ENCODE measurements at places on chromosomes 4 and X. TPM values are rescaled to one million over a fixed set of nuclear protein-coding genes. Genes with fewer than 3 reads are reported as not detected.

The NPY1R gene
- polyA plus RNA-seq: 13.9 TPM

The TTC29 gene
- polyA plus RNA-seq: 2.5 TPM

- no peaks in the 10 kb centered on the region for H3K27me3 ChIP-seq
- H3K4me3 ChIP-seq: no peak overlapping the region
- DNase-seq: no peak
- no peaks in the 10 kb centered on the region for H3K4me1 ChIP-seq
- no peaks in the 10 kb centered on the region for H3K36me3 ChIP-seq
Observed at GRCh38 chr4:64125354-64125753, 283.9 kb downstream of the TECRL start.

DNA sequence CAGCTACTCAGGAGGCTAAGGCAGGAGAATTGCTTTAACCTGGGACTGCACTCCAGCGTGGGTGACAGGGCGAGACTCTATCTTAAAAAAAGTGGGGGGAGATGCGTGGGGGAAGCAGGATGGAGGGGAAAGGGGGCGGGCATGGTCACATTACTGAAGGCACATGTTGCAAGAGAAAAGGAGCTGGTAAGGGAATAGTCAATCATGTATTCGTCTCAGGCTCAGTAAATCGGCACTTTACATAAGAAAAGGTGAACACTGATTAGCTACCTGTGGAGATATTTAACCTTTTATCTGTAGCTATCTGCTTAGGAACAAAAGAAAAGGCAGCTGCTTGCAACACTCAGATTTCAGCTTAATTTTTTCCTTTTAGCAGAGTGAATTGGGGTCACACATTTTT lies 132.5 kb downstream of the PLS3 start:
- no peak overlapping the region for H3K4me3 ChIP-seq
- peaks cover 33% of the 10 kb centered on the region for H3K27me3 ChIP-seq
- no peaks in the 10 kb centered on the region for H3K36me3 ChIP-seq
- H3K27ac ChIP-seq: no peak overlapping the region
- DNase-seq: no peak

- H3K36me3 ChIP-seq: no peaks in the 10 kb centered on the region
- no peak overlapping the region for H3K27ac ChIP-seq
- H3K4me3 ChIP-seq: no peak overlapping the region
- no peak for DNase-seq
- H3K4me1 ChIP-seq: no peaks in the 10 kb centered on the region
- H3K27me3 ChIP-seq: peaks cover 3% of the 10 kb centered on the region
Observed at GRCh38 chrX:130529531-130529930, 127.7 kb downstream of the RBMX2 start.

DNA sequence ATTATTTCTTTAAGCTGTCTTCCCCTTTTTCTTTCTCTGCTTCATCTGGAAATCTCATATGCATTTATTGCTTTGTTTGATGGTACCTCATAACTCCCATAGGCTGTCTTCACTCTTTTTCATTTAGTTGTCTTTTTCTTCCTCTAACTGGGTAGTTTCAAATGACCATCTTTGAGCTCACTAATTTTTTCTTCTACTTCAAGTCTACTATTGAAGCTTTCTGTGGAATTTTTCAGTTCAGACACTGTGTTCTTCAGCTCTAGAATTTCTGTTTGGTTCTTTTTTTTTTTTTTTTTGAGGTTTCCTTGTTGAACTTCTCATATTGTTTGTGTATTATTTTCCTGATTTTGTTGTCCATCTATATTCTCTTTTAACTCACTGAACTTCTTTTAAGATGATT lies 23.0 kb downstream of the CASK start:
- no peaks in the 10 kb centered on the region for H3K27me3 ChIP-seq
- no peak for DNase-seq
- no peak overlapping the region for H3K4me3 ChIP-seq
- H3K4me1 ChIP-seq: no peaks in the 10 kb centered on the region
- H3K27ac ChIP-seq: no peak overlapping the region
- H3K36me3 ChIP-seq: peaks cover 4% of the 10 kb centered on the region

The KIT gene
- polyA plus RNA-seq: 28.0 TPM

DNA sequence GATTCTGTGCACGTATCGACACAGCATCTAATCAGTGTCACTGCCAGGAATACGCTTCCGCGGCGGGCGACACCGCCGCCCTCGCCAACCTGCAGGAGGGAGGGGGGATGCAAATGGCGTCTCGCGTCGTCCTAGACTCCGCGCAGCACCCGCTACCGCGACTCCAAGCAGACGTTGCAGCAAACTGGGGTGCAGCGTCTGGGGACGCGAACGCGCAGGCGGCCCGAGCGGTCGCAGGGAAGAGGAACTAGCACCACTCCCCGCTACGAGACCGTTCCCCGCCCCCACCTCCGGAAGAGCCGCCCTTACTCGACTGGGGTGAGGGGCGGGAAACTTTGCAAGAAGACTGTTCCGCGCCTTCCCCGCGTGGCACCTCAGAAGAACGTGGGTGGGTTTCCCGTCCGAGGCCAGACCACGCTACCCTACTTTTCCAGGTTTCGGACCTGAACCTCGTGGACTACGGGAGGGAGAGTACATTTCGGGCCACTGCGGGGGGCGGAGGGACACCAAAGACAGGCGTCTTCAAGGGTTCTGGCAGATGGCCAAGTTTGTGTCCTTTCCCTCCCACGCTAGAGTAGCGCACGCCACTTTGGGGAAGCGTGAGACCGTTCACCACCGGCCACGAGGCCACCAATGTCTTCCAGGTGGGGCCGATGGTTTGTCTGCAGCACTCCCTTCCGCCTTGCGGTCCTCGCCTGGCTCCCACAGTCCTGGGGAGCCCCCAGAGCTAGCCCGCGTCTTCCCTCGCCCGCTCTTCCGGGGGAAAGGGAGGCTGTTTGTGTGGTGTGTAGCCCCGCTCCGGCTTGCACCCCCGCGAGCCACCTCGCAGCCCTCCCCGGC lies 78.0 kb upstream of the BCOR start:
- peak overlapping the region; percentile 92 for H3K27ac ChIP-seq
- H3K27me3 ChIP-seq: peaks cover 45% of the 10 kb centered on the region
- peaks cover 53% of the 10 kb centered on the region for H3K4me1 ChIP-seq
- H3K36me3 ChIP-seq: no peaks in the 10 kb centered on the region

The TSPAN6 gene
- polyA plus RNA-seq: 65.8 TPM

The SSX2B gene
- not detected for polyA plus RNA-seq

- no peaks in the 10 kb centered on the region for H3K27me3 ChIP-seq
- no peak overlapping the region for H3K27ac ChIP-seq
- no peak for DNase-seq
- no peaks in the 10 kb centered on the region for H3K36me3 ChIP-seq
- no peaks in the 10 kb centered on the region for H3K4me1 ChIP-seq
Observed at GRCh38 chr4:142110136-142110535, 473.8 kb downstream of the IL15 start.

The PPEF2 gene
- 0.48 TPM for polyA plus RNA-seq

DNA sequence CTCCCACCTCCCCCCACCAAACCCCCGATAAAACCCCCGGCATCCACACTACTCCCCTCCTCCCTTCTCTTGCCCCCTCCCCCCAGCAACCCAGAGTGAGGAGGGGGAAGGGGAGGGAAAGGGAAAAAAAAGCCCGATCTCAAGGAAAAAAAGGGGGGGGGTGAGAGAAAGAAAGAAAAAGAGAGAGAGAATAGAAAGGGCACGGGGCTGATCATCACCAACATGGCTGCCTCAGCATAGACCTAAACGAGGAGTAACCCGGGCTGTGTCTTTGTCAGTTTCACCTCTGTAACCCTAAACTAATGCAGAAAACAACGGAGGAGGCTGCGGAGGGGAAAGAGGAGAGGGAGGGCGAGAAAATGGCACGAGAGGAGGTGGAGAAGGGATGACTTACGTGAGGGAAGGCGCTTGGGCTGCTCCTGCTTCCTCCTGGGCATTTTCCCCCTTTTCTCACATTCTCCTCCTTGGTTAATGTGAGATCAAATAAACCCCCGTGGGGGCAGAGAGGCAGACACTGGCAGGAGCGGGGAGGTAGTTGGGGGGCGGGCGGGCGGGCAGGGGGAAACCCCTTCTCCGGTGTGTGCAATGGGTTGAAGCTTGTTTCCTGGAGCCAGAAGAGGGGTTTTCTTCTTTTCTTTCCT lies 532 bp downstream of the ZNF827 start:
- H3K27me3 ChIP-seq: no peaks in the 10 kb centered on the region
- H3K4me3 ChIP-seq: peak overlapping the region; percentile 85
- no peaks in the 10 kb centered on the region for H3K36me3 ChIP-seq
- peak overlapping the region; percentile 96 for H3K27ac ChIP-seq
- peaks cover 14% of the 10 kb centered on the region for H3K4me1 ChIP-seq
- peak; percentile 57 for DNase-seq

The DUSP9 gene
- 2.1 TPM for polyA plus RNA-seq

The POF1B gene
- 0.11 TPM for polyA plus RNA-seq

GRCh38 chr4:183770906-183771305 lies 111.8 kb downstream of the TRAPPC11 start:
- peaks cover 7% of the 10 kb centered on the region for H3K4me1 ChIP-seq
- no peak overlapping the region for H3K4me3 ChIP-seq
- DNase-seq: no peak
- H3K27ac ChIP-seq: no peak overlapping the region
- H3K27me3 ChIP-seq: no peaks in the 10 kb centered on the region

- DNase-seq: no peak
- peaks cover 4% of the 10 kb centered on the region for H3K27me3 ChIP-seq
- H3K27ac ChIP-seq: no peak overlapping the region
- no peaks in the 10 kb centered on the region for H3K36me3 ChIP-seq
Observed at GRCh38 chrX:112536544-112536943, 143.2 kb downstream of the LHFPL1 start.

The RNF212 gene
- 9.8 TPM for polyA plus RNA-seq

Data from spinal cord (tissue), 10 donors.